Activated CD8-positive, alpha-beta T cell treated with anti-CD3 and anti-CD28 coated beads, Interleukin-2, amount 10 ng/mL, durations not matched to agents 7 days and 5 days (primary cell): ENCODE measurements at places on chromosomes 7 and 10. TPM values are rescaled to one million over a fixed set of nuclear protein-coding genes. Genes with fewer than 3 reads are reported as not detected.

OR6B1 gene
- not detected for total RNA-seq

OR2A5 gene
- not detected for total RNA-seq

RAB19 gene
- total RNA-seq, result 7.3 TPM

NRCAM gene
- 0.47 TPM for total RNA-seq

NAT16 gene
- not detected for total RNA-seq

CHAT gene
- total RNA-seq, result not detected
